Uterine smooth muscle cell (primary cell): ENCODE measurements at places on chromosomes 12 and 14. TPM values are rescaled to one million over a fixed set of nuclear protein-coding genes. Genes with fewer than 3 reads are reported as not detected.

The ACRBP gene
- total RNA-seq, result 0.22 and 0.25 TPM in 2 replicates

The KITLG gene
- 103 and 169 TPM in 2 replicates for total RNA-seq

The OR10G3 gene
- not detected in 2 replicates for total RNA-seq

The LGR5 gene
- total RNA-seq, result not detected in 2 replicates

The SYNE2 gene
- total RNA-seq, result 19.9 and 27.4 TPM in 2 replicates

The MARS1 gene
- total RNA-seq, result 209 and 350 TPM in 2 replicates

The SYNDIG1L gene
- not detected in 2 replicates for total RNA-seq

The ERP27 gene
- not detected in 2 replicates for total RNA-seq

The ZBTB25 gene
- total RNA-seq, result 4.0 and 5.7 TPM in 2 replicates

The ERGIC2 gene
- total RNA-seq, result 72.1 and 109 TPM in 2 replicates

The MYBPC1 gene
- total RNA-seq, result not detected in 2 replicates

The TAS2R7 gene
- not detected in 2 replicates for total RNA-seq

The PROX2 gene
- not detected in 2 replicates for total RNA-seq

The PLEKHG7 gene
- total RNA-seq, result not detected in 2 replicates

The CLEC4C gene
- total RNA-seq, result not detected in 2 replicates

The TSPAN19 gene
- 0.11 and 0.25 TPM in 2 replicates for total RNA-seq

The IAPP gene
- not detected in 2 replicates for total RNA-seq

The MTHFD1 gene
- total RNA-seq, result 54.0 and 114 TPM in 2 replicates

The TAS2R20 gene
- total RNA-seq, result 3.9 and 5.8 TPM in 2 replicates

The SOX5 gene
- total RNA-seq, result 15.7 and 18.2 TPM in 2 replicates

The TAS2R46 gene
- total RNA-seq, result 2.6 and 4.8 TPM in 2 replicates

The CLEC2A gene
- total RNA-seq, result not detected in 2 replicates

The OASL gene
- 0.22 and 0.50 TPM in 2 replicates for total RNA-seq

The FAM186B gene
- 0.12 and 0.22 TPM in 2 replicates for total RNA-seq

The TRIM9 gene
- 0.62 and 0.77 TPM in 2 replicates for total RNA-seq

The ENTPD5 gene
- total RNA-seq, result 11.1 and 12.4 TPM in 2 replicates

The TBK1 gene
- 47.8 and 48.1 TPM in 2 replicates for total RNA-seq

The ITGB7 gene
- total RNA-seq, result 0.12 and 0.77 TPM in 2 replicates

The ADAM20 gene
- total RNA-seq, result 1.00 and 1.1 TPM in 2 replicates

The FAR2 gene
- 9.9 and 24.8 TPM in 2 replicates for total RNA-seq

The TROAP gene
- total RNA-seq, result 9.4 and 19.1 TPM in 2 replicates

The SOCS4 gene
- 14.8 and 17.5 TPM in 2 replicates for total RNA-seq

The TSPAN8 gene
- total RNA-seq, result 0.25 TPM in 1 of 2 replicates, not detected in the other
